ENCODE measurements at places on chromosomes 11 and 22.

- peak; percentile 30 for DNase-seq
These were observed 6.9 kb upstream of the MS4A14 start for GRCh38 chr11:60389279-60389910.

GRCh38 chr11:105070306-105070705, 25.2 kb upstream of the CARD16 start:
- DNase-seq, result no peak

GRCh38 chr22:39913321-39913720, 12.4 kb downstream of the GRAP2 start:
- no peak for DNase-seq

GRCh38 chr11:86608251-86608799, 64.1 kb downstream of the ME3 start:
- peak; percentile 66 for DNase-seq

GRCh38 chr22:43434275-43434927, 22.6 kb downstream of the MPPED1 start:
- no peak for DNase-seq

- DNase-seq, result peak; percentile 84
These were observed 580 bp downstream of the ILK start for GRCh38 chr11:6604081-6604626.

- DNase-seq, result no peak
These were observed 42.2 kb upstream of the DNAJB7 start for GRCh38 chr22:40904101-40904500.

GRCh38 chr11:120465921-120466534, 45.5 kb upstream of the GRIK4 start:
- no peak for DNase-seq

GRCh38 chr11:35487532-35488078, 37.8 kb downstream of the PAMR1 start:
- DNase-seq, result peak; percentile 42

- no peak for DNase-seq
These were observed 26.8 kb downstream of the TNRC6B start for GRCh38 chr22:40204321-40205116.

Data from Ammon's horn (tissue), 1 donor.